H1 (cell line): ENCODE measurements at places on chromosomes 3 and 15.

DNA sequence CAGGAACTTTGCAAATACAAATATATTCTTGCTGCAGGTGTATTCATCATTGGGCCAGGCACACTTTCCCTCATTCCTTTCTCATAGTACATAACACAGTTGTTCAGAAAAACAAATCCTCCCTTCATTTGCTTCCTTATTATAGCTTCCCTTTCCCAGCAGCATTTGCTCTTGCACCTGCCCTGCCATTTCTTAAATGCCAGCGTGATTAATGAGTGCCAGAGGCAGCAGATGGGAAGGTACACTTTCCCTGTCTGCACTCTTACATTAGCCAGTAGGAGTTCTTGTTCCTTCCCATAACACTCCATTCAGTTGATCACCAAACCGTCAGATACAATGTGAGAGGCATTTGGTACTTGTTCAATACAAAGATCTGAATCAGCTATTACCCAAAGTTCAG is 128.5 kb upstream of the GAP43 start:
- no peak for DNase-seq

DNA sequence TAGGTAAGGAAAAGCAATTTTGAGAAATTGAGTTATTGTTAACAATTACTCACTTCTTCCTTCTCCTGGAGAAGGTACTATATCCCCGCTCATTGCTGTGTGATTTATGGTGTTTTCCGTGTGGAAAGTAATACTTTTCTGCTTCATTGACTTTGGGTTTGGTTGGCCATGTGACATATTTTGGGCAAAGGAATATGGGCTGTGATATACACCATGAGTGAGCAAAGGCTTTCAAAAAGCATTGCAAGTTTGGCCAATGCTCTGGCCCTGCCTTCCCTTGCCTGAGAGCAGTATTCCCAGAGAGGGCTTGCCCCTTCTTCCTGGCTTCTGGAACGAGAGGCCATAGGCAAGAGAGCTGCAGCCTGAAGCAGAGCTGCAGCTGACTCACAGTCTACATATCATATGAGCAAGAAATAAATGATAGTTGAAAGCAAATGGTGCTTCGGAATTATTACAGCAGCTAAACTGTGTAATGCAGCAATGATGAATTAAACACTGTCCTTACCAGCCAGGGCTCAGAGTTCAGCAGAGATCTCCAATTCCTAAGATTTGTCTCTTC is 216.8 kb upstream of the CD96 start:
- DNase-seq, result no peak

GRCh38 chr15:89433686-89434085 is 62.7 kb downstream of the RHCG start:
- DNase-seq, result peak; percentile 39

GRCh38 chr3:61718565-61718964 is 157.2 kb downstream of the PTPRG start:
- no peak for DNase-seq

DNA sequence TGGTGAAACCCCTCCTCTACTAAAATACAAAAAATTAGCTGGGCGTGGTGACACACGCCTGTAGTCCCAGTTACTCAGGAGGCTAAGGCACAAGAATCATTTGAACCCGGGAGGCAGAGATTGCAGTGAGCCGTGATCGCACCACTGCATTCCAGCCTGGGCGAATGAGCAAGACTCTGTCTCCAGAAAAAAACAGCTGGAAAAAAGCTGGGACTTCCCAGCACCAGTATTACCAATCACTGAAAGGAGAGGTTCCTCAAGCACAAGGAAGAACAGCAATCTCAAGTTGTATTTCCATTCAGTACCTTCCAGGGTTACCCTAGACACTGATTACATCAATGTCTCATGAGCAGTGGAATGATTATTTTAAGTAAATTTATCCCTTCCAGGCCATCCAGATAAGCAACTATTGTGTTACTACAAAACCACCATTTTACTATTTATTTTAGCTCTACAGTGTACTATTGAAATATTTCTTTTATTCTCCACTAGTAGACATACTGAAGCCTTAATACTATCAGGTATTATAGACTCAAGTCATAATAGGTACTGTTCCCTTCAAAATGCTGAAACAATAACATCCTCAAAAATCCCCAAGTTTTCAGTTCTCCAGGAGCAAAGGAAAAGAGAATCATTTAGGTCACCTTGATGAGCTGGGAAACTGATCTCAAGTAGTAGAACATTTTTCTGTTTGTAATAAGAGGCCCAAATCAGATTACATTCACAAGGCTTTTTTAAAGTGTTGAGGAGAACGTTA is 54.8 kb upstream of the VGLL4 start:
- no peak for DNase-seq

DNA sequence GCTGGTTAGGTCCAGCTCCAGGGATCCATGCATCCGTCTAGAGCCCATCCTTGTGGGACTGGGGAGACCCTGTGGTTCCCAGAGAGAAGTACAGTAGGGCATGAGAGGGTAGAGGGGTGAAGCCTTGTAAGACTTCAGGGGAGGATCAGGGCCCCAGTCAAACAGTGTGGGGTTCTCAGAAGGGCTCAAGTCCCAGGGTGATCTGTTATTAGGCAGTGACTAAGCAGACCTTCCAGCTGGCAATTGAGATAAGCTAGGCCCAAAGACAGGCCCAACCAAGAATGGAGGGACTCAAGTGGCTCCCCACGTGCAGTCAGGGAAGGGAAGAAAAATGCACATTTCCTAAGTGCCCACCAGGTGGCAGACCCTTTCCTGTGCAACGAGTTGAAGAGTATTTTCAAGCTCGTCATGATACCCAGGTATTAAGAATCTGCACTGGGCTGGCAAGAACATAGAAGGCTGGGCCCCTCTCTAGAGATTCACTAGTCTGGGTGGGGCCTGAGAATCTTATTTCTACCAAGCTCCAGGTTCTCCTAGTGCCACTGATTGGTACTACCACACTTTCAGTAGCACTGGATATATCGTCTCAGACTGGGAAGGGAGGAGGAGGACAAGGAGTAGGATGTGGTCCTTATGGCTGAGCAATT is 240.8 kb downstream of the NR1D2 start:
- peak; percentile 65 for DNase-seq

- no peak for DNase-seq
Observed at GRCh38 chr15:35671197-35671596, 125.2 kb upstream of the DPH6 start.

DNA sequence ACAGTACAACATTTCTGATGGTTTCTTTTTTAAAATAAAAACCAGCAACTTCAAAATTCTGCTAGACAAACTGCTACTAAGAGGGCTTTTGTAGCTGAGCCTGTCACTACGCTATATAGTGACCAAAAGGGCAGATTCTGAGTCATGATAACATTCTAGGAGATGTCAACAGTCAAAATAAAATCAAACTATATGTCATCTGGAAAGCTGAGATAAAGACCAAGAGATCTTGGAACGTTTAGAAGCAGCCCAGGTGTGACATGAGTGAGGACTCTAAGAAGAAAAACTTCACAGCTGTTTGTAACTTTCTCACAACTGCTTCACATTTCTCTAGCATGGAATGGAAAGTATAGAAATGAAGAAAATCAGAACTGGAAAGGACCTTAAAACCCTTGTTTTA is 84.6 kb downstream of the FILIP1L start:
- no peak for DNase-seq

DNA sequence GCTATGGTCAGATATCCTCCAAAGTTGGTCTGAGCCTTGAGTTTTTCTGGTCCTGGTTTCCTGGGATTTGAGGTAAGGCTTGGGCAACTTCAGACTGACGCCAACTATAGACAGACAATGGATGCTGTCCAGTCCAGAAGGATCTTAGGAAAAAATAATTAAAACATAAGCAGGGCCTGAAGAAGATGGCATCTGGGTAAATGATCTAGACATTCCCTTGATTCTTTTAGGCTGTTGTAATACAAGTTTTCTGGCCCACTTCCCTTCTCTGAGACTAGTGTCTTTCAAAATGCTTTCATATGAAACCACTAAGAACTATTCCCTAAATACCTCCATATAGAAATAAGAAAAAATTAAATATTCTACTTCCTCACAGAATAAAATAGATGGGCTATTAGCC is 47.7 kb upstream of the PLXND1 start:
- no peak for DNase-seq

DNA sequence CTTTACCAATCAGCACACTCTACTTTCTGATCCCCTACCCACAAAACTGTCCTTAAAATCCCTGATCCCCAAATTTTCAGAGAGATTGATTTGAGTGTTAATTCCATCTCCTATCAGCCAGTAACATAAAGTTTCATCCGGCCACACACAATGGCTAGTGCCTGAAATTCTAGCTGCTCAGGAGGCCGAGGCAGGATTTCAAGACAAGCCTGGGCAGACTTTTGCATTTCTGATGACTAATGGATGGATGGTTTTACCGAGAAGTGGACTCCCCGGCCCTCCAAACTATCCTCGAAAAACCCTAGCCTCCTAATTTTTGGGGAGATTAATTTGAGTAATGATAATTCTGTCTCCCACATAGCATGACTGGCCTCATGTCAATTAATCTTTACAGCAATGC is 269.8 kb upstream of the POU1F1 start:
- no peak for DNase-seq

DNA sequence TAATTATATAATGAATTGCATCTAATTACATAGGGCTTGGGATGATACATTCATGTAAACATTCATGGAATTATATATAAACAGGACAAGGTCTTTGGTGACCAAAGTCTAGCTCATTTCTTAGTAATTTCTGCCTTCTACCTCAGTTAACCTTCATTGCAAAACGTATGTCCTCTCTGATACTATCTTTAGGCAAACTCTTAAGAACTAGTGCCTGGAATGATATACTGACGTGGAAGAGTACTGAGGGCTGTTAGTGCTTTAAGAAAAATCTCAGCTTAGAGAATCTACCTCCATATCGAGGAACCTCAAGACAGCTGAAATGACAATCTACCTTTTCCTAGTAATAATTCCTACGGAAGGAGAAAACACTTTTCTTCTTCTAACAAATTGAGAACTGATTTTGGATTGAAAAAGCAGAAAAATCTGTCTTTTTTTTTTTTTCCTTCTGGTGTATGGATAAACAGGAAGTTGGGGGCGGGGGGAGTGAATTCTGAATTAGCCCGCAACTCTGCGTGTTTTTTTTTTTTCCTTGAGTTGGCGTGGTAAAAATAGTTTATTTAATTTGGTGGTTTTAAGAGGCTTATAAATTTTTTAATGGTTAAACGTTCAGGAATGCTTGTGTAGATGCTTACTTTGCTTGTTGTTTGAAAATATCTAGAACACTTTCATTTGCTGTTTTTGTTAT is 43.2 kb downstream of the RARB start:
- no peak for DNase-seq

- DNase-seq, result no peak
Observed at GRCh38 chr15:61309031-61309511, 80.0 kb upstream of the RORA start.

DNA sequence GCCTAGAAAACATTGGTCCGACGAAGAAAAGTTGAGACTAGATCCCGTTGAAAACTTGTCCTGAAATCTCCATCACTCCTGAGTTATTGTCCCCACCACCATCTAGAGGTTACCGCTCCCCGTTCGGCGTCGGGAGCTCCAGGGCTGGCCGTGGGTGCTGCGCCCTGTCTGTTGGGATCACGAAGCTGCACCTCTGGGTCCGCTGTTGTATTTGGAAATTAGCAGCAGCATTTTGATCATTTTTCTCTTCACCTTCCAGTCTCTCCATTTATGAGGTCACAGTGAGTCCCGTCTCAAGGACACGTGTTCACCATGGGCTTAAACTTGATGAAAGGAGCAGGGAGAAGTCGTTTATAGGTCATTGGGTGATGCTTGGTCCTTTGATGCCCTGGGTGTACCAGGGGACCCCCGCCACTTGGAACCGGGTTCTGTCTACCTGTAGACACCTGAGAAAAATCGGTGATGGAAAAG is 565 bp downstream of the MANF start:
- DNase-seq, result no peak

- no peak for DNase-seq
Observed at GRCh38 chr15:85624291-85624801, 170.4 kb downstream of the KLHL25 start.
